ENCODE measurements at places on chromosomes 2 and 18.

DNA sequence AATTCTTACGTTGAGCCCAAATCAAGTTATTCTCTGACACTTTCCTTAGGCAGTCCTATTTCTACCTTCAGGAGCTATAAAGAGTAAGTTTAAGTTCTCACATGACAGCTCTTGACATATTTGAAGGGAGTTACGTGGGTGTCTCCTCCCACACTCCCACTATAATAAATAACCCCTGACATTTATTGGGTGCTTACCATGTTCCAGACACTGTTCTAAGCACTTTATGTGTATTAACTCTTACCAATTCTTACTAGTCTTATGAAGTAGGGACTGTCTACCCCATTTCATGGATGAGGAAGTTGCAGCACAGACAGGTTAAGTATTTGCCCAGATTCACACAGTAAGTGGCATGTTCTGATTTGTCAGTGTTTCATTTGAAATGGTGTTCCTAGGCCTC is 17.9 kb downstream of the PLCL1 start:
- no peak for DNase-seq

GRCh38 chr2:175009917-175010621 is 4.9 kb upstream of the CHN1 start:
- DNase-seq = no peak

GRCh38 chr18:76672627-76673026 is 149.7 kb upstream of the ZNF236 start:
- no peak for DNase-seq

GRCh38 chr2:77831060-77831459 is 308.9 kb upstream of the LRRTM4 start:
- DNase-seq = no peak

- no peak for DNase-seq
Observed at GRCh38 chr2:152411154-152411553, 76.2 kb downstream of the FMNL2 start.

GRCh38 chr2:17311771-17312511 is 206.3 kb downstream of the RAD51AP2 start:
- DNase-seq = no peak

GRCh38 chr2:172098650-172099471 is 3.8 kb downstream of the DLX2 start:
- no peak for DNase-seq

- no peak for DNase-seq
Observed at GRCh38 chr2:222436040-222436413, 11.7 kb downstream of the SGPP2 start.

GRCh38 chr2:143128681-143129580 is at the start of gene ARHGAP15:
TSS of gene ARHGAP15 (plus strand) at chr2:143129419.
- peak; percentile 55 for DNase-seq

DNA sequence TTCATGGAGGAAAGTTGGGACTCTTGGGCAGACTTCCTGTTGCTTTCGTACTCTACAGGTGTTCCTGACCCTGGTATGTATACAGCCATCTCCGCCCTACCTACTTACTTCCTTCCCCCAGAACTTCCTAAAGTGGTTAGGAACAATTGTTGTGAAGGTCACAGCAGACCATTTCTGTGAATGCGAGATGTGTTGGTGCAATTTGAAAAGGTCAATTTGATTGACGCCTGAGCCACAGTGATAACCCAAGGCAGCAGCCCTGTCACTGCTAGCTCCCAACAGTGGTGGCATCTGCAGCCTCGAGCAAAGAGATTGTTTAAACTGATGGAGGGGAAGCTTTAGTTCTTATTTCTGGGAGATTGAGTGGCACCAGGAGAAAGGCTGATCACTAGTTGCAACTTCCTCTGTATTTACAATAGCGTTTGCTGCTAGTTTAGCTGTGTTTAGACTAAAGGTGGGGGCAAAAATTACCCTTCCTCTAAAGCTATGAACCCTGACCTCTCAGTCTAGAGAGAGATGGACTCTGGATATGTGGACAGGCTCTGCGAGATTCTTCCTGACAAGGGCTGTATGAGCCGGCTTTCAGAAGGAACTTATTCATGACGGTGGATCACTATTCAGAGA is 78.3 kb upstream of the MAP4K3 start:
- no peak for DNase-seq

GRCh38 chr2:210503725-210504191 is 27.2 kb upstream of the LANCL1 start:
- DNase-seq = no peak

DNA sequence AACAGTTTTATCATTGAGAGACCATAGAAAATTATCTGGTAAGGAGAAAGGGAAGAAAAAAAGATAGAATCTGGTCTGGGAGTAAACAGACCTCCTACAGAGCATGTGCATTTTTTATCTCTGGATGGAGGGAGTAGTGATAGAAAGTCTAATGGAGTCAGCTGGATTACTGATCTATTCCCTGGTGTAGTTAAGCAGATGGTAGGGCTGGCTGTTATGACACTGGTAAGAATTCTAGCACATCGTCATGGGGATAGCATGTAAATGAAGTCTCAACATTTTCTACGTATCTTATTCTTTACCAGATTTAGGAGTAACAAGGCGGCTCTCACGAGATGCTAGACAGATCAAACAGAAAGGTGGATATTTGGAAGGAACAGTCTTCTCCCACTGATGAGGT is 407.4 kb downstream of the NRXN1 start:
- no peak for DNase-seq

- DNase-seq = peak; percentile 29
Observed at GRCh38 chr2:11446733-11447248, 19.2 kb downstream of the E2F6 start.

- DNase-seq = no peak
Observed at GRCh38 chr2:4628998-4629501, 925.7 kb downstream of the DCDC2C start.

- no peak for DNase-seq
Observed at GRCh38 chr2:45836740-45837139, 185.3 kb downstream of the PRKCE start.

GRCh38 chr2:88296247-88296646 is 126.1 kb downstream of the THNSL2 start:
- DNase-seq = no peak

DNA sequence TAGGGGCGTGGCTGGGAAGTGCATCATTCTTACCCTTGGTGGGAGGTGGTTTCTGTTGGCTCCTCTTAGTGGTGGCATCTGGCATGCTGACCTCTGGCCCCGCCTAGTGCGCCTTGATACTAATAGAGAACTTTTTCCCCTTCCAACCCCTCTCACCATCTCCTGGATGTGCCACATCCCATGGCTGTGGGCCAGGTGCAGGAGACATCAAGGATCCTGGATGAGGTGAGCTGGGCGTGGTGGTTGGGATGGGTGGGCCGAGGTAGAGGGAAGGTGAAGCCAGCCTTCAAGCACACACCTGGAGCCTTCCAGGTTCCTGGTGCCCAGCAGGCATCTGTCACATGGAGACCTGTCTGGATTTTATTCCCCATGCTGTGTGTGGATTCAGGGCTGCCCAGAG is 149.2 kb downstream of the DYSF start:
- DNase-seq = no peak

- DNase-seq = peak; percentile 49
Observed at GRCh38 chr2:174778085-174778981, 14.1 kb upstream of the CHRNA1 start.

GRCh38 chr2:232299084-232299483 is 79.5 kb upstream of the ALPP start:
- DNase-seq = no peak

- no peak for DNase-seq
Observed at GRCh38 chr2:206379266-206379665, 64.1 kb upstream of the ADAM23 start.

GRCh38 chr2:166671801-166672200 is 177.8 kb upstream of the SCN7A start:
- DNase-seq = no peak

DNA sequence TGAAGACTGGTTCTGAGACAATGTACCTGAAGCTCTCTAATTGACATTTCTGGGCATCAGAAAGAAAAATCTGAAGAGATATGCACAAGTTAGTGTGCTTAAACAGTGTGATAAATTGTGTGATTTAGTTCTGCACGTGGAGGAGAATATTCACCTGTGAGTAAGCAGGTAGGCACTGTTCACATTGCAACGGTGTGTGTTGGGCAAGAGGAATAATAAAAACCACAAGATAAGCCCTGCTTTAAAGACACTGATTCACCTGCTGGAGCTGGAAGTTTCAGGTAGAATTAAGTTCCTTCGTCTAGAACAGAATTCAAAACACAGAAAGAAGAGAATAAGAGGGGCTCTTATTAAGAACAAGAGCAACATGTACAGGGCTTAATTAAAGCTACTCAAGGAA is 864.3 kb upstream of the SOX11 start:
- DNase-seq = no peak

DNA sequence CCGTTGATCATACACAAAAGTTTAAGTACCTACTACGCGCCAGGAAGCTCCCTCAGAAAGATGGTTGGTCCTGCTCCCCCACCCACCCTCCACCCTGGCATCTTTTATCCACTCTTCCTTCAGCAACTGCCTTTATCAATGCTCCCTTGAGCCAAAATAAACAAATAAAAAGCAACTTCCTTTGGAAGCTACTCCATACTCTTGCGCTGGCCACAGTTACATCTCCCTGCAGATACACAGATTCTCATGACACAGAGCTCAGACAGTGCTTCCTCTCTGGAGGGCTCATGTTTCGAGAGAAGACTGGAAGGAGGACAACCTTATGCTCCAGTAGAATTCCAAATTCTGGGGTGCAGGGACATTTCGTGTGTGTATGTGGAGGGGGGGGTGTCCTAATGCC is 3.8 kb upstream of the STEAP3 start:
- no peak for DNase-seq

- DNase-seq = peak; percentile 8
Observed at GRCh38 chr2:207768168-207768865, 1.4 kb downstream of the FZD5 start.

DNA sequence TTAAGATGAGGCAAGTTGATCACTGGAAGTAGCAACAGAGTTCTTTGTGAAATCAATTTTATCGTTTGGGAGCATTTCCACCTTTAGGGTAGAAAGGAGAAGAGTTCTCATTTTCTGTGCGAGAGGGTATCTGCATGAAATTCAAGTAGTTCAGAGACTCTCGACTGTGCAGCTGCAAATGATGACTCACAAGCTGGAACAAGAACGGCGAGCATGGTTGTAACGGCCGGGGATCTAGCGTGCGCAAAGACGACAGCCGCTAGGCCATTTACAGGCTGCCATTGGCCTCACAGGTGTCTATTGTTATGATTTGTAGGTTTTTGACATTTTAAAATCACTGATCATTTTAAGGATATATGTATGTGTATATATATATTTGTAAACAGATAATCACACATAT is 5.2 kb downstream of the KLHL29 start:
- DNase-seq = no peak
